Frontal cortex (tissue), 4 donors: ENCODE measurements at places on chromosomes 2 and 18. TPM values are rescaled to one million over a fixed set of nuclear protein-coding genes. Genes with fewer than 3 reads are reported as not detected.
A peak's percentile ranks its signal among the peaks of the same experiment; 100 is the strongest.

RAB17 gene
- 0.41 TPM for total RNA-seq

DES gene
- 0.41 TPM for total RNA-seq

MTA3 gene
- total RNA-seq = 30.6 TPM

GAREM1 gene
- 35.9 TPM for total RNA-seq

CYP1B1 gene
- 7.3 TPM for total RNA-seq

CYS1 gene
- 0.82 TPM for total RNA-seq

ANKRD62 gene
- not detected for total RNA-seq

MEP1B gene
- total RNA-seq = 0.41 TPM

ST8SIA5 gene
- total RNA-seq = 4.9 TPM

ATP8B1 gene
- 5.7 TPM for total RNA-seq

GRCh38 chr2:136013955-136014354 lies 28.5 kb upstream of the DARS1 start:
- DNase-seq = no peak

DNA sequence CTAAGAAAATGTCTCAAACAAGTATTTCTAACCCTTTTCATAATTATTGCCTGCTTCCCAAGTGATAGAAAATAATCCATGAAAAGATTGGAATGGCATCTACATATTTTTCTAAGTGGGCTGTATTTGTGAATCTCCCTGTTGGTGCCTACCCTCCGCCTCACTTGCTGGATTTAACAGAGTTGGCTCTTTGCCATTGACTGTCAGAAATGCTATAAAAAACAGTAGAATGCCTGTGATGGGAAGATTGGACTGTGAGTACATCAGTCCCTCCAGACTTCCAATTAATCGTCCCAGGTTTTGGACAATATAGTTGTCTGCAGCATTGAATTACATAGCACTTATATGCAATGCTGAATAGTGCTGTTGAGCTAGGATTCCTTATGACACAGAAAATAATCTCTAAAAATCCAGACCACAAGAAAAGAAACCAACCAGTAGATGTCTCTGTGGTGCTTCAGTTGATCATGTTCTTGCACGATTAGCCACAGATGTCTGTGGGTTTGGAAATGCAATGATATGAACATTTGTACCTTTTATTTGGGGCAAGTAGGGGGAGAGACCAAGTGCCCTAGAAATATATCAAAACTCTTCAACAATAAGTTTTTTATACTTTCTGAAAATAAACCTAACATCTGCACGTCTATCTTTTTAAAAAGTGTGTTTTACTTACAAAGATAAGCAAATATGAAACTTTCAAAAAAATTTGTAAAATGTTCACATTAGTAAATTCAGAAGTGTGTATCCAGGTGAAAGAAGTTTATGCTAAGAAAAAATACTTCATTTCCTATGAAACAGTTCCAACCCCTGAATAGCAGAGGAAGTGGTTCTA lies 88.5 kb downstream of the DYNAP start:
- peak; percentile 58 for DNase-seq

- DNase-seq = peak; percentile 50
These were observed at the start of gene ST6GAL2 for GRCh38 chr2:106885971-106886915. Gene ST6GAL2 (minus strand): TSS chr2:106886167. CDS start chr2:106843977, 42,190 bp downstream.

DNA sequence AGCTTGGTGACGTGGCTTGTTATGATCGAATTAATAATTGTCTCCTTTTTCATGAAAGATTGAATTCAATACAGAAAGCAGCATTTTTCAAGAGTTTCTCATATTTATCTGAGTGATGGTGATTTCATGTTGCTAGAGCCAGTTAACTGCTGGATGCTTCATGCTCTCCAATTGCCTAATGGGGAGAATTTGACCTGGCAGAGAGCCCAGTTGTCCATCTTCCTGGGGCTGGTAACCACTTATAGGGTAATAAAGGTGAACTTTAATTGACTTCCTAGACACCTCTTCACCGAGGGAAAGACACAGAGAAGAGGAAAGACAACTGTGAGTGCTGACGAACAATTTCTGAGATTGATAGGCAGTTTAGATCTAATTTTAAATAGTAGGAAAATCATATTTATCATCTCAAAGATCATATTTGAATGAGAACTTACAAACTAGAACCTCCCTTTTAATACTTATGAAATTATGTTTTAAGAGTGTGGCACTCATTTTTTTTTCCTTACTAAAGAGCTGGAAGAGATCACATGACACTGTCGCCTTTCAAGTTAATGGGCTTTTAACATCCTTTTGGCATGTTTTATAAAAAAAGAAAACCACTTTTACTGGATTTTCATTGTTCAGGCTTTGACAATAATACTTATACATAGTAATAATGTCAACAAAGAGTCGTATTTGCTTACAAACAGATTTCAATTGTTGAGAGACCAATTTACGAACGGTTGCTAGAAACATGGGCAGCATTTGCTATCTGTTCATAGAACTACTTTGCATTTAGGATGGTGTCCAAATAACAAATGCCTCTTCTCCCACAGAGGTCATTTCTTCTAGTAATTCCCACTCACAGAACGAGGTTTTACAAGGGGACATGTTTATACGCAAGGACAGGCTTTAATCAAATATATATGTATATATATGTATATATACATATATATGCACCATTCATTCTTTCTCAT lies 153.3 kb downstream of the RAPGEF4 start:
- DNase-seq = no peak

GRCh38 chr18:63161761-63162195 lies 157.8 kb downstream of the BCL2 start:
- no peak for DNase-seq

DNA sequence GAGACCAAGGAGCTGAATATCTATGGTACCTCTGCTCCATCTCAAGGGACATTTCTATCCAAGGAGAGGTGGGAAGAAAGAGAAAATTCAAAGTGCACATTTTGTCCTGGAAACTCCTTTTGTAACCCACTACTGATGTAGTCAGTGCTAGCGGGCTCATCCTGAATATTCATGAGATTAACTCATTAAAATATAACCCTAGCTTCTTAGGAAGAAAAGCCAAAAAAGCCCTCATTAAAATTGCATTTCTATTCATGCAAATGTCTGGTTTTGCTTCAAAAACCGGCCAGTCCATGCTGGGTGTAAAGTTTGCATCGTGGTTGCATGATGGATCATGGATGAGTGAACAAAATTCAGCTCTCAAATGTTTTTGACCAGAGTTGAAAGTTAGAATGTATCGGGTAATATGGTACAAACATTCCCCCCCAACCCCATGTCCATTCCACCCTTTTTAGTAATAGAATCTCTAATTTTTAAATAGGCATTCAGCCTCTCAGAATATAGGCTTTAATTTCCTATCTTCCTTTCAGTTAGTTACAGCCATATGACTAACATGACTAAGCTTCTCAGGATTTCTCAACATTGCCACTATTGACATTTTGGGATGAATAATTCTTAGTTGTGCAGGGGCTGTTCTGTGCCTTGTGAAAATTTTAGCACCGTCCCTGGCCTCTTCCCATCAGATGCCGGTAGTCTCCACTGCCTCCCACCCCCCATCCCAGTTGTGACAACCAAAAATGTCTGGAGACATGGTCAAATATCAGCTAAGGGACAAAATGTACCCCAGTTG lies 104.2 kb upstream of the RND3 start:
- no peak for DNase-seq

DNA sequence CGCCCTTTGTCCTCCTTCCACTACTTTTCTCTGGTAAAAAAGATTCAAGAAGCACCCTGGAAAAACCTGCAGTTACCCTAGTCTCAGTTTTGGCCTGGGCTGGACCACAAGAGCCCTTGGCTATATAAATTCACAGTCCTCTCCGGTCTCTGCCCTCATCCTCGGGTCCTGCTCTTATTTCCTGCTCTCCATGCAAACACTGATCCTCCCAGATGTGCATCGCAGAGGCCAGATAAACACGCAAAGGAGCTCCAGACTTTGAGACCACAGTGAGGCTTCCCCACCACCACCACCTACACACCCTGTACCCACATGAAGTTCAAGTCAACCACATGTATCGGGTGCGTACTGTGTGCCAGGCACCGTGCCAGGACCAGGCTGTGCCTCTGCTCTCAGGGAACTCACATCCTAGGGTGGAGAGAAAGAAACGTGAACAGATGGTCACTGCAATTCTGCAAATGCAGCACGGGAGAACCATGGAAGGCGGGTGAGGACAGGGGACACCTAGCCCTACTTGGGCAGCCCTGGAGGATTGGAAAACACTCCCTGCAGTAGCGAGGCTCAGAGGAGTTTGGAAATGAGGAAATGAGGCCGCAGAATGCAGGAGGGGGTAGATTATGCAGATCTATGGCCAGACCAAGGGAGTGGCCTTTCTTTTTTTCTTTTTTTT lies 7.4 kb downstream of the CTDSP1 start:
- no peak for DNase-seq

- DNase-seq = no peak
These were observed 4.5 kb upstream of the CTIF start for GRCh38 chr18:48534364-48534763.

- DNase-seq = no peak
These were observed 33.0 kb downstream of the GPR75 start for GRCh38 chr2:53826587-53827397.

DNA sequence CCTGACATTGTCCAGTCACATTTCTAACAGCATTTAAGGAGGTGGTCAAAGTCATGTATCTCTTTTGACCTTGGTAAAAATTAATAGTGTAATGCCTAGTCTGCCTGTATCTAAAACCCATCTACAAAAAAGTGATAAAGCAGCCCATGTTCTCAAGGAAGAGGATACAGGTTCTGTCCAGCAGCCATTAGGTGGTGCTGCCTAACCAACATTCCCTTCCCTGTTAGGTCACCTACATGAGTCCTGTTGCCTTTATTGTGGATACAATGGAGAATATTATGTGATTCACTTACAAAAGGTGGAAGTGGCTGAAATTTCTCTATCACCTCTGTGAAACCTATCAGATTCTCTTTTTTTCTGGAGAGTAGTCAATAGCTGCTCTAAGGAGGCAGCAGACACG lies 52.5 kb downstream of the AQP4 start:
- DNase-seq = peak; percentile 6

GRCh38 chr2:97645112-97645694 lies 659 bp upstream of the COX5B start:
- no peak for DNase-seq

GRCh38 chr2:3634596-3635121 lies 23.3 kb upstream of the ALLC start:
- DNase-seq = no peak

GRCh38 chr2:45554073-45554741 lies 56.9 kb downstream of the SRBD1 start:
- no peak for DNase-seq

- no peak for DNase-seq
These were observed 47.7 kb upstream of the PLB1 start for GRCh38 chr2:28447943-28448792.

DNA sequence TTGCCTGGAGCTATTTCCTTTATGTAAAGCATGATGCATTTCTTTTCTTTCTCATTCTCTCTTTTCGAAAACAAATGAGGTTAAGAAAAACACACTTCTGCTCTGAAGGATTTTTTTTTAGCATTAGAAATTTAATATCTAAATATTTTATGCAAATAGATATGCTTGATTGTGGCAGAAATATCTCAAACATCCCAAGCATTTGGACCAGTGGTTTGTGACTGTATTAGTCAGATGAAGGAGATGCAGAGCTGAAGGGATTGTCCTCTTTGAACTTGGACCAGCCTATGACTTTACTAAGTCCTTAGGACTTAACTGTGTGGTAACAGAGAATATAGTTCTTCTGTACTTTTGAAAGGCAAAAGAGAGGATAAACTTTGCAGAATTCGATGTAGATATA lies 335.9 kb upstream of the NT5C1B start:
- DNase-seq = no peak

DNA sequence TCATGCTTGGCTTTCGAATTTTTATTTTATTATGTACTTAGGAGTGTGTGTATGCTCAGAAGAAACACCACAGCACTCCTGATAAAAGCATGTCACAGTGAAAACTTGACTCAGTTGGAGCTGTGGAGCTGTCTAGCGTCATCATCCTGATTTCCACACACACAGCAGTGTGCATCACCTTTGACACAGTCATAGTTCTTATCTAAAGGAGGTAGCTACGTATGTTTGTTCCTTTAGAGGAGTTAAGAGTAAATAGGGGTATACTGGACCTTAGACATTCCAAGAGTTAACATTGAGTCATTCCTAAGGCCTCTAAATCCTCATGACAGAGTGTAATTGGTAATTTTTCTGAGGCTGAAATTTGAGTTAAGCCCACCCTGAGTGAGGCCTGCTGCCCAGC lies 96.9 kb downstream of the PHLPP1 start:
- no peak for DNase-seq

GRCh38 chr2:164755952-164756351 lies 85.7 kb downstream of the COBLL1 start:
- no peak for DNase-seq

GRCh38 chr2:207561386-207562080 lies 31.8 kb downstream of the CREB1 start:
- DNase-seq = no peak

DNA sequence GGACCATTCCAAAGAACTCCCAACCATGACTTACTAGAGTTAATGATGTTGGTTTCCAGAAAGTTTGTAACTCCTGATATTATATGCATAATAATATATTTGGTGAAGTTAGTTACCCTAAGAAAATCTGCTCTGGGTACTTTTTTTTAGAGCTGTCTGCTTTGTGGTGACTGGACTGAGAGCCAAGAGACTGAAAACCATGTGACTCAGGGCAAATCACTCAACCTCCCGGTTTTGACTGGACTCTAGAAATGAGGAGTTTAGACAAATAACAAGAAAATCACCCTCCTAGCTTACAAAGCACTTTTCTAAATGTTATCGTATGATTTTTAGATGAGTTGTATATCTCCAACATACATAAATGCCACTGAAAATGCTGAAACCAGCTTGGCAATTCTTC lies 138.3 kb upstream of the RND3 start:
- DNase-seq = no peak

DNA sequence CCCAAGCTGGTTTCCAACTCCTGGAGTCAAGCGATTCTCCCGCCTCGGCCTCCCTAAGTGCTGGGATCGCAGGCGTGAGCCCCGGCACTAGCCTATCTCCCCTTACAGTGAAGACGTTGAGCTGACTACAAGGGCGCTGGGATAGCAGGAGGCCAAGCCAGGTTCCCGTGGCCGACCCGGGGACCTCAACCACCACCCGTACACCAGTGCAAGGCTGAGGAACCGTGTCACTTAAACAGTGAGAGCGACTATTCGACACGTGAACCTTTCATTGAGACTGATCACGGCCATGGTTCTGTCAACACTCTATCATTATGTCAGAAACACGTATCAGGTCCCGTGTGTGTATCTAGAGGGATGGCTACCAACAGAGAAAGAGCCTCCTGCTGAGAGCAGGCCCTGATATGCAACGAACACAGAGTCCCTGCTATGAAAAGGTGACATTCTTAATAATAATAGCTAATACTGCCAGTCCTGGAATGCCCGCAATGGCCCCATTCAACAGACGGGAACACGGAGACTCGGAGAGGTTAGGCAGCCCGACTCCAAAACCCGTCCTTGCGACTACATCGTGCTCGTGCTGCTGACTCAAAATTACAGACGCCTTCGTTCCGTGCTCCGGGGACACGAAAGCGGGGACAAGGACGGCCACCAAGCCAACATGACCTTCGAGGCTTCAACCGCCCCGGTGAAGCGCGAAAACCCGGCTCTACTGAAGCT lies 833 bp downstream of the AFG3L2 start:
- DNase-seq = no peak

- no peak for DNase-seq
These were observed 66.5 kb downstream of the SLC40A1 start for GRCh38 chr2:189514104-189514503.

GRCh38 chr2:192004188-192004963 lies 157.5 kb upstream of the CAVIN2 start:
- no peak for DNase-seq

GRCh38 chr2:37711308-37711731 lies 39.9 kb upstream of the CDC42EP3 start:
- no peak for DNase-seq

GRCh38 chr2:215918901-215919599 lies 94.3 kb downstream of the MREG start:
- no peak for DNase-seq

GRCh38 chr18:2111456-2111855 lies 459.8 kb downstream of the METTL4 start:
- DNase-seq = no peak
